Psoas muscle (tissue), 8 donors: ENCODE measurements at places on chromosomes 7 and 10.
A peak's percentile ranks its signal among the peaks of the same experiment; 100 is the strongest.

- DNase-seq: no peak
These were observed 2.8 kb downstream of the MCU start for GRCh38 chr10:72694476-72695369.

GRCh38 chr10:127195041-127195506, 1.3 kb downstream of the INSYN2A start:
- DNase-seq: no peak

DNA sequence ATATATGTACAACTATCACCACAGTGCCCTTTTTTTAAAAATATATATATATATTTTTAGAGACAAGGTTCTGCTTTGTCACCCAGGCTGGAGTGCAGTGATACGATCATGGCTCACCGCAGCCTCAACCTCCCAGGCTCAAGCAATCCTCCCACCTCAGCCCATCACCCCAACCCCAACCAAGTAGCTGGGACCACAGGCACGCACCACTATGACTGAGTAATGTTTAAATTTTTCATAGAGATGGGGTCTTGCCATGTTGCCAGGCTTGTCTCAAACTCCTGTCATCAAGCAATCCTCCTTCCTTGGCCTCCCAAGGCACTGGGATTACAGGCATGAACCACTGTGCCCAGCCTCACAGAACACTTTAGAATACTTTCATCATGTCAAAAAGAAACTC, 234.9 kb downstream of the SH2D4B start:
- DNase-seq: no peak

DNA sequence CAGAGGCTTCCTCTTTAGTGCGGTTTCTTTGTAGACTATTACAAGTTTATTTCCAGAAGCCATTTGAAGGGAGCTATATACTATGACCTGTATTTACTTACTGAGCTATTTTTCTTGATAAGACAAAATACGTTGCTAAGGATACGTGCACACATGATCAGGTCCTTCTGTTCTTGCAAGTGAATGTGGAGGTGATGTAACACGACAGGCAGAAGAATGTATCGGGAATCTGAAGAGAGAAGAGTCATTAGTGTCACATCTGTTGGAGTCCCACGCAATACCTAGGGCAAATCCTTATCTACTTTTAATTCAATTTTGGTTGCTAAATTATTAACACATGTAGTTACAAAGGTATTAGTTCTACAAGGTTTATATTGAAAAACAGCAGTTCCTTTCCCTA, 284.6 kb upstream of the IMMP2L start:
- DNase-seq: no peak

GRCh38 chr10:96973809-96974747, 142.0 kb downstream of the LCOR start:
- DNase-seq: no peak

GRCh38 chr10:51000164-51000563, 74.1 kb upstream of the PRKG1 start:
- no peak for DNase-seq

DNA sequence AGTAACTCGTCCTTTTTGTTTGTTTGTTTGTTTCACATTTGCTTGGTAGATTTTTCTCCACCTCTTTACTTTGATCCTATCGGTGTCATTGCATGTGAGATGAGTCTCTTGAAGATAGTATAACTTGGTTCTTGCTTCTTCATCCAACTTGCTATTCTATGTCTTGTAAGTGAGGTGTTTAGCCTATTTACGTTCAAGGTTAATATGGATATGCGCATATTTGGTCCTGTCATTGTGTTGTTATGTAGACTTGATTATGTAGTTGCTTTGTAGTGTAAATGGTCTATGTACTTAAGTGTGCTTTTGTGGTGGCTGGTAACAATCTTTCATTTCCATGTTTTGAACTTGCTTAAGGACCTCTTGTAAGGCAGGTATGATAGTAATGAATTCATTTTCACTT, 192.8 kb upstream of the MAGI2 start:
- no peak for DNase-seq

GRCh38 chr10:113957013-113957412, 86.7 kb upstream of the ADRB1 start:
- no peak for DNase-seq

DNA sequence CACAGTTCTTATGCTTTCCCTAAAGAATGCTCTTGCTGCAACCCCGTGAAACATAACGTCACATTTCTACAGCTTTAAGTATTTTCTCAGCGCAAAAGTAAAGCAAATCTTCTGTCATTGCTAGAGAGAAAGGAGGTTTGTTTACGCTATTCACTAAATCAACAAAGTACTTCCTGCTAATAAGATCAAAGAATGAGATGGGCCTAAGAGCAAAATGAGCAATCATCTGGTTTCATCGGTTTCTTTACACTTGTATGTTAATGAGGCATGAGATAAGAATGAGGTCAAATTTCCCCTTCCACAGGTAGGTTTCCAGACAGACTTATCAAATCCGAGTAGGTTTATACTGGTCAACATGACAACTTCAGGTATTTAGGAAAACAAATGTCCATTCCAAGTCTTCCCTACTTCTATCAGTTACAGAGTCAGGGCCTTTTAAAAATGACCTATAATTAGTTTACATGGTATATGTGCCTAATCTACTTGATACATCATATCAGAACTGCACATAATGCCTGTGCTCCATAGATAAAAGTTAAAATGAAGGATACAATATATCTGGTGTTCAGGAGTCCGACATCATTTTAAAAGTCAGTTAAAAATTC, 8.4 kb downstream of the USP6NL start:
- DNase-seq: no peak

- no peak for DNase-seq
These were observed 177.1 kb upstream of the CSTF2T start for GRCh38 chr10:51876503-51876902.

DNA sequence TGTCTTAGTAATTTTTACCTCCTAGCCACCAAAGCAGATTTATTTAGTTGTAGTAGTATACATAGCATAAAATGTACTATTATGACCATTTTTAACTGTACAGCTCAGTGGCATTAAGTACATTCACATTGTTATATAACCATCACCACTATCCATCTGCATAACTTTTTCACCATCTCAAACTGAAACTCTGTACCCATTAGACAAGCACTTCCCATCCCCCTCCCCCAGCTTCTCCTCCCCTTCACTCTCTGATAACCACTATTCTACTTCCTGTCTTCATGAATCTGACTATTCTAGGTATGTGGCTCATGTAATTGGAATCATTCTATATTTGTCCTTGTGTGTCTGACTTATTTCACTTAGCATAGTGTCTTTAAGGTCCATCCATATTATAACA, 71.9 kb downstream of the MRPL32 start:
- DNase-seq: no peak

GRCh38 chr7:152911226-152911560, 151.6 kb downstream of the ACTR3B start:
- DNase-seq: no peak

- no peak for DNase-seq
These were observed 29.0 kb upstream of the IL6 start for GRCh38 chr7:22697876-22698606.

- no peak for DNase-seq
These were observed 142.6 kb upstream of the ASAH2 start for GRCh38 chr10:50393784-50394467.

DNA sequence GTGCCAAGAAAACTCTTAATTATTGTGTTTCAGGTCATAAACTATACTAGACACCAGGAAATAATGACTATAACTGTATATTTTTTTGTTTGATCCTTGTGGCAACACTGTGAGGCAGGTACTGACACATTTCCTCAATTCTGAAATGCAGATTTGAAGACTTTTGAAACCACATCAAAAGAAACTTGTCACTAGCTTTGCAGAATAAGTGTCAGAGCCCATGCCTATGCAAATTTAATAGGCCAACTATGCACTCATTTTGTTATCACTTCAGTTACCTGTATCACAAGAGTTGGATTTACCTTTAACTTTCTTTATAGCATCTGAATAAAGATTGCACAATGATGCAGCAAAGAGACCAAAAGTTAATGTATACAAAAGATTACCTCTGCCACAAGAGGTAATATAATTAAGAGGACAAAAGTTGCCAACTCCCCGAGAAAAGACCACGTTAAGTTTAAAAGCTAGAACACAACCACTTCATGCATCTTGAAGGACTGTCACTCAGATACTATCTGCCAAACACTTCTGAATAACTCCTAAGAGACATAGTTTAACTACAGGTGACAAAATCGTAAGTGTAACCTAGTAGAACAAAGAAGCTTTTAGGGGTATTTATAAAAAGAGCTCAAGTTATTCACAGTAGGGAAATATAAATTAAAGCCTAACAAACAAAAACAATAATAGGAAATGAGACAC, 80.5 kb downstream of the ELAPOR2 start:
- DNase-seq: no peak

- DNase-seq: no peak
These were observed 69.4 kb downstream of the PTPRE start for GRCh38 chr10:127976286-127976685.

- DNase-seq: peak; percentile 50
These were observed at the start of gene IRF5 for GRCh38 chr7:128937647-128938543. IRF5 (plus strand) TSS chr7:128937927; CDS start chr7:128942082, 4,155 bp downstream.

GRCh38 chr10:102188298-102188940, 36.2 kb downstream of the NOLC1 start:
- no peak for DNase-seq
